ENCODE measurements at places on chromosomes 7 and 10.

DNA sequence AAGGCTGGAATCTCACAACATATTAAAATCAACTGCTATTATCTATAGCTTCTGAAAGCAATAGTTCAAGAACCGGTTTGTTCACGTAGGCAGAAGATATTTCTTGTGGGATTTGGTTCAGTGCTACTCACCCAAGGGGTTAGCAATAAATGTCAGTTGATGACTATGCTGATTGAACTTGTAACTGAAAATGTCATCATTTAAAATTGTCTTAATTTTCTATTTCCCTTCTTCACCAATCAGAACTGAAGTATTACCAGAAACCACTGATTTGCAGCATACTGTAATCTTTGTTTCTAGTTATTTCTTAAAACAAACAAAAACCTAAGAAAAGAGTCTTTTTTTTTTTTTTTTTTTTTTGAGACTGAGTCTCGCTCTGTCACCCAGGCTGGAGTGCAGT, 46.1 kb downstream of the CPEB3 start:
- no peak for DNase-seq

DNA sequence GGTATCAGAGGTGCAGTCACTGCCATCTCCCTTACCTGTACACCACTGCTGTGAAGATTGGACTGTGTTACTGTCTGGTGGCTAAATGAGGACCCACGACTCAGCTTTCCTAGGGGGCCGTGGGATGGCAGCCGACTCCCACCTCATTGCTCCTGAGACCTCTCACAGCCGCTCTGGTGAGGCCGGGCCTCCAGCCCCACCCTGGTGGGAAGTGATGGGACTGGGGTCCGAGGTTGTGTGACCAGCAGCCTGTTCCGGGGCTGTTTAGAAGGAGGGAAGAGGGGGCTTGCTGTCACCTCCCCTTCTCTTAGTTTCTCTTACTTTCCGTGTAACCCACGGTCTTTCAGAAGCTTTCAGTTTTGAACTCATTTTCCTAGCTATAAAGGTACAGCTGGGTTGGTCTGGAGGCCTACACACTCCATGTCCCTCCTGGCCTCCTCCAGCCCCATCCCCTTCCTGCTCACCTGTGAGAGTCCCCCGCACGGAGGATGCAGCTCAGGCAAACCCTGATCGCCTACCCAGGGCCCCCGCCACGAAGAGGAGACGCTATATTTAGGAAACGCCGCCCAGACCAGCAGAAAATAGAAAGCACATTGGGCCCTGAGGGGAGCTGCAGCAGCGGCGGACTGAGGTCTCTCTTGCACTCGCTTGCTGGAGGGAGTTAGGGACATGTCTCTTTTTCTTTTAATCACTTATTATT, 4.6 kb downstream of the EMX2 start:
- DNase-seq = no peak

DNA sequence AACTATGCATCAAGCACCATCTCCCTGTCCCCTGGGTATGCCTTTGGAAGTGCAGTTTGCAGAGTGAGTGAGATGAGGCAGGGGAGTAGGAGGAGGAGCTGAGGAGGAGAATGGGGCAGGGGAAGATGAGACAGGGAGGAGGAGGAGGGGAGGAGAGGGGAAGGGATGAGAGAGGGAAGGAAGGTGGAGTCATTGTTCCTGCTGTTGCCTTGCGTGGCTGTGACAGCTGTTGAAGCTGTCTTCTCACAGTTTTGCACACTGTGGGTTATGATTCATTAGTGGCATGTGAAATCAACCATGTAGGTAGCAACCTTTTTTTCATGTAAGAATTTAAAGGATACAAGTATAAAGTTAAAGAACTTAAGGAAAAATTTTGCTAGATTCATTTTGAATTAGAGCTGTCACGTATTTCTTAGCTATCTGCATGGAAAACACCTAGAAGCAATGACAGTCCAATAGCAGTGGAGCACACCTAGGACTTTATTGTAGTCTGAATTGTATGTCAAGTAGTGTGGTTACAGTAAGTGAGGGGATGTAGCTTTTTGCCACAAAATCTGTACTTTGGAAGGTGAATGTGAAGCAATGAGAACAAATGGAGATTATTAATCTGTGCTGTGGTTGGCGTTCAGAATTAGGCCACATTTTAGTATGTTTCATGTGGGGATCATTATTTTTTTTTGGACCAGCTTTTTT, 21.7 kb downstream of the CCM2 start:
- DNase-seq = no peak

GRCh38 chr7:84799106-84799505, 387.8 kb downstream of the SEMA3D start:
- DNase-seq = no peak

DNA sequence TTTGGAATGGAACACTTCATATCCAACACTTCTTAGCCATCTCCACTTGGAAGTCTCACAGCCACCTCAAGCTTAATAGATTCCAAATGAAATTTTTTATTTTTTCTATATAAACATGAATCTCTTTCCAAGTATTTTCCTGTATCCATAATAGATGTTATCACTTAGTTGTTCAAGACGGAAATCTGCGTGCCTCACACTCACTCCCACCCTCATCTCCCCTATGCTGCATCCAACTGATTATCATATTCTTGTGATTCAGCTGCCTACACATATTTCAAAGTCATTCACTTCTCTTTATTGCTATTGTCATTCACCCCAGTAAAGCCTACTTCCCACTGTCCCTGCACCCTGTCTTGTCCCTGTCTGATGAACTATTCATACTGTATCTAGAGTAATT, 70.2 kb upstream of the MKX start:
- no peak for DNase-seq

- no peak for DNase-seq
Measured at GRCh38 chr10:102744374-102745051, 765 bp downstream of the WBP1L start.

DNA sequence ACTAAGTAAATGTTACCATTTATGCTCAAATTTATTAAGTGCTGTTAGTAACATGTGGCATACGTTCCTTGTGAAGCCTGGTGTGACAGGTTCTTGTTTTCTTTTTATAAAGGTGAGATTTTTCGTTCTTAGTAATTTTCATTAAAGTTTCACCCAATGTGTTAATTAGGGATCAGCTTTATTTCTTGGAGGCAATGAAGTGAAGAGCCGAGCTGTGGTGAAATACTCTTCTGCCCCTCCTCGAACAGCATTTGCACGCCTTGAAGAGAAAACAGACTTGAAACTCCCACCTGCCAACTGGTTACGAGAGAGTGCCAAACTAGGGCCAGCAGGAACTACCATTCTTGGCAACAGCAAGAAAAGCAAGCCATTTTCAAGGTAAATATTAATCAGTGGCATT, 1.5 kb downstream of the EDRF1 start:
- DNase-seq = no peak

DNA sequence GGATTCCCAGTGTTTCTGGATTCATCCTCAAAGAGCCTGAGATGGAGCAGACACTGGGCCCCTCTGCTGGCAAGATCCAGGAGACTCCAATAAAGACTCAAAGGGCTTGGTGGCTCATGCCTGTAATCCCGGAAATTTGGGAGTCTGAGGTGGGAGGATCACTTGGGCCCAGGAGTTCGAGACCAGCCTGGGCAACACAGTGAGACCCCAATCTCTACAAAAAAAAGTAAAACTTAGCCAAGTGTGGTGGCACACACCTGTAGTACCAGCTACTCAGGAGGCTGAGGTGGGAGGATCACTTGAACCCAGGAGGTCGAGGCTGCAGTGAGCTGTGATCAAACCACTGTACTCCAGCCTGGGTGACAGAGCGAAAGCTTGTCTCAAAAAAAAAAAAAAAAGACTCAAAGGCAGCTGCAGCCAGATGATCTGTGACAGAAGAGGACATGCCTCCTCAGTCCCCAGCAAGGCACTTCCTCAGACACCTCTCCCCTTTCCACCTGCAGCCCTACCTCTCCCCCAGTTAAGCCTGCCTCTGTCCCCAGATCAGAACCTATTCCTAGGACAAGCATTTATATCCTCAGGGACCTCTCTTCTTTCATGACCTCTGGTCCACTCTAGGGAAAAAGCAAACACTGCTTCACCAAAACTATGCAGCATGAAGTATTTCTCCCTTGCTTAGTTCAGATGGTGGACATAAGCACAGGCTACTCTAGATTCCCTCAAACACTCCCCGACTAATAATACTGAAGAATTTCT, 27.9 kb downstream of the PDLIM1 start:
- DNase-seq = no peak
